ENCODE measurements at places on chromosomes 16 and 17. TPM values are rescaled to one million over a fixed set of nuclear protein-coding genes. Genes with fewer than 3 reads are reported as not detected.

GRCh38 chr17:70208825-70209555 is 39.7 kb downstream of the KCNJ2 start:
- peak; percentile 6 for DNase-seq

- DNase-seq: no peak
Measured at GRCh38 chr16:57804111-57804837, 2.0 kb upstream of the KIFC3 start.

GRCh38 chr16:73891129-73891542 is 405.5 kb upstream of the PSMD7 start:
- no peak for DNase-seq

GRCh38 chr16:3889059-3889458 is 8.5 kb upstream of the CREBBP start:
- DNase-seq: no peak

GRCh38 chr16:67329901-67330300 is 3.3 kb downstream of the LRRC36 start:
- no peak for DNase-seq

GRCh38 chr16:57900796-57901479 is 70.0 kb downstream of the CNGB1 start:
- no peak for DNase-seq

DNA sequence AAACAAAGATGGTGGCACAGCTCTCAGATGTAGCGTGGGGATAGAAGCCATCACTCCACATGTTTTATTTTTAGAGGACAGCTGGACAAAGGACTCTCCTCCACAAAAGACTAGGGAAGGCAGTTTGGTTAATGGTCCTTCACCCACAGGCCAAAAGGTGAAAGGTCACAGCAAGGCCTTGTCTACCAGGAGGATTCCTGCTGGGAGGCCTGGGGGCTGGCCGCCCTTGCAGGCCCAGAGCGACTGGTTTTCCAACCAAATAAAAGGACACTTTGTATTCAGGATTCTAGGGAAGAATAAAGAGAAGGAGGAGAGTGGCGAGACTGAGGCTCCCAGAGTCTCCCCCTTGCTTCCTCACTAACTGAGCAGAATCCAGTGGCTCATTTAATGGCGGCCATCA is 94.3 kb downstream of the AXIN2 start:
- DNase-seq: no peak

- no peak for DNase-seq
Measured at GRCh38 chr16:88008840-88009239, 57.6 kb downstream of the BANP start.

KCNJ16 gene
- total RNA-seq: not detected

DNA sequence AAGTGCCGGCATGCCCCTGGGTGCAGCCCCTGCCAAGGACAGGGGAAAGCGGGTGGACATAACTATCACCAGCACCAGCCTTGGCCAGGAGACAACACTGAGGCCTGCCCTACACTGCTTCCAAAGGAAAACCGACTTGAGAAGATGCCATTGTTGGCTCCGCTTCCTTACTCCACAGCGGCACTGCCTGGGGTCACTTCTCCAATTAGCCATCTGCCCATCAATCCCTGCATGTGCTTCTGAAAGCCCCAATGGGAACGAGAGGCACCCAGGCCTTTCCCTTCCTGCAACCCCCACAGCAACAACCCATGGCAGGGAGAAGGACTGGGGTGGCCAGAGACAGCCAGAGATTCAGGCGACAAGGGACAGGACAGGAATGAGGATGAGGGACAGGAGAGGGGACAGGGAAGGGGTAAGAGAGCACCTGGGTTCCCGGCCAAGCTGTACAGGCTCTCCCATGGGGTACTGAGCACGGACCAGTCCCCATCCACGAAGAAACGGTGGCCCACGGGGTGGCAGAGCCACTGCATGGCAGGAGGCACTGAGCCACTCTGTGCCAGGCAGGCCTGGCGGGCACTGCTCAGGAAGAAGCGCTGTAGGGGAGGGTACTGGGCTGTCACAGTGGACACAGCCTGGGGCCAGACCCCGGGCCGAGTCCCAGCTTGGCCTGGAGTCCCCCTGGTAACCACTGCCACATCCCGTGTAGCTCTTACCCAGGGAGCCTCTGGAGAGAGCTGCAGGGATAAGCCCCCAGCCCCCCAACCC is 21.2 kb downstream of the SREBF1 start:
- DNase-seq: no peak

DNA sequence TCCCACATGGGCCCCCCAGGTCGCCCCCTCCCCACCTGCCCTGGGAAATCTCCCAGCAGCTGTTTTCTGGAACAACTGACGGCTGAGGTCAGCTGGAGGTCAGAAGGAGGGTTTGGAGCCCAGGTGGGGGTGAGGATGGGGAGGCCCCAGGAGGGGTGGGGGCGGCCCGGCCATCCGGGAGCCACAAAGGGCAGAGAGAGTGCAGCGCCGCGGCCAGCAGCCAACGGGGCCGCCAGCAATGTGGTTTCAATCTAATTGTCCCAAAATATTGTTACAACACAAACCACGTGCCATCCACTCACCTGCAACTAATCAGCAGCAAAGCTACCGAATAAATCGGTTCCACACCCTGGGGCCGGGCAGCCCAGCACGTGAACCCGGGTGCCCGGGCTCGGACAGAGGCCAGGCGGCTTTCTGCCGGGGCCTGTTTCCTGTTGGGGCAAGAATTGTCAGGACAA is 28.3 kb upstream of the SLC38A10 start:
- no peak for DNase-seq

TEKT3 gene
- total RNA-seq: 0.06 TPM

DNA sequence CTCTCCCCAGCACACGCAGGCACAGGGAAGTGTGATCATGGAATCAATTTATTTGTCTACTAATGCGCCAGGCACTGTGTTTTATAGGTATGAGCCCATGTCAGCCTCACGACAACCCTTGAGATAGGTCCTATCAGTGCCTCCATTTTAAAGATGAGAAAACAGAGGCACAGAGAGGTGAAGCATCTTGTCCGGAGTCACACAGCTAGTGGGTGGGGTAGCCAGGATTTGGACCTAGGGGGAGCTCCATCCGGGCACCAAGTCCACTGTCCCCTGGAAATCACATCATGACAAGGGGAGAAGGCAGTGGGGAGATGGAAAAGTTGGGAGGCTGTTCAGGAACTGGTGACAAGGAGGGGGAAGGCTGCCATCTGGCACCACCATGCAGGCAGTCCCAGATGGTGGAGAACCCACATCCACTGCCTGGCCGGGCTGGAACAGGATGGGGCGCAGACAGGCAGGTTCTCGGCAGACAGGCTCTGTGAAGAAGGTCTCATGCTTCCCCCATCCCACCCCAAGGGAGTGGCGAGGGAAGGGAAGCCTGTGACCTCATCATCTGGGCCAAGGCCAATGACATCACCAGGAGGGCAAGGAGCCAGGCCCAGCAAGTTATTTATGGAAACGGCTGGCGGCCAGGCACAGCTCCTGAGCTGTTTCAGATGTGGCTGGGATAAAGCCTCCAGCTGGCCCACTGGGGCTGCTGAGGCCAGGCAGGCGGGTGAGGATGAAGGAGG is 126.0 kb upstream of the SDK2 start:
- DNase-seq: no peak

- DNase-seq: no peak
Measured at GRCh38 chr16:73234496-73234895, 186.6 kb upstream of the ZFHX3 start.

DNA sequence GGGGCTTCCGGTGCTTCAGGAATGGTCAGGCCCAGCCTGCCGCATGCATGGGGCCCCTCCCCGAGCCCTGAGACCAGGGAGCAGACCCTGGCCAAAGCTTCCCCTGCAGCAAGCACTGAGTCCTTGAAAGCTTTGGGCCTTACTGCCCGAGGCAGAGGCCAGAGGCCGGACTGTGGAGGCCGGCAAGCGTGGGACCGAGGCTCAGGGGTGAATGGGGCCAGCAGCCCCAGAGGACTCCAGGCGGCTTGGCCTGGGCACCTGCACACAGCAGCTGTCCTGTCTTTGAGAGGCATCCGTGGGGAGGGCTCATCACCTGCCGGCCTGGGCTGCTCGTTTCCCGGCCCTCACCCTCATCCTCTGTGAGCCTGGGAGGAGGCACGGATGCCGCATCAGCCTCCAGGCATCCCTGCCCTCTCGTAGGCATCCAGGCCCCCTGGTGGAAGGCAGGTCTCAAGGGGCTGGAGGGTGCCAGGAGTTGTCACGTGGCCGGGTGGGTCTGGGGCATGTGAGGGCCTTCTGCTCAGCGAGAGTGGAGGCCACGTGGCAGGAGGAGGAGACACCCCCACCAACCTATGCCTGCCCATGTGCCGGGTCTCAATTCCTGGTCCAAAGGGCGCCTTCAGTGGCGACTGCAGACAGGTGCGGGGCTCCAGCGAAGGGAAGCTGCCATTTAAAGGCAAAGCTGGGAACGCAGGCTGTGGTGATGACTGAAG is 31.4 kb downstream of the CACNA1H start:
- DNase-seq: no peak

DNA sequence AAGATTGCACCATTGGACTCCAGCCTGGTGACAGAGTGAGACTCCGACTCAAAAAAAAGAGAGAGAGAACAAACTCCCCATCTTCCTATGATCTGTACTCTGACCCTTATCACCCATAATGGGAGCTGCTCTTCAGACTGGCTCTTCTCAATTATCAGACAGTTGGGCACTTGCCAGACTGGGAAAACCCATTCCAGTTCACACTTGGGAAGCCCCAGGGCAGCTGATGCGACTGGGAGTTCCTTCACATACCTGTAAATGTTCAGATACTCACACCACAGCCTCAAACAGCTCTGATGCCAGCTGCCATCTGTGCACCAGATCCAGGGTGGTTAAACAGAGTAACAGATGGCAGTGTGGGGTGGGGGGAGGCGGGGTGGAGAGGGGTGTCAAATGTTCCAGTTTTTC is 23.8 kb upstream of the TMEM101 start:
- no peak for DNase-seq

ITGAD gene
- total RNA-seq: not detected

HAS3 gene
- total RNA-seq: 0.23 TPM

ASIC2 gene
- total RNA-seq: not detected

DNA sequence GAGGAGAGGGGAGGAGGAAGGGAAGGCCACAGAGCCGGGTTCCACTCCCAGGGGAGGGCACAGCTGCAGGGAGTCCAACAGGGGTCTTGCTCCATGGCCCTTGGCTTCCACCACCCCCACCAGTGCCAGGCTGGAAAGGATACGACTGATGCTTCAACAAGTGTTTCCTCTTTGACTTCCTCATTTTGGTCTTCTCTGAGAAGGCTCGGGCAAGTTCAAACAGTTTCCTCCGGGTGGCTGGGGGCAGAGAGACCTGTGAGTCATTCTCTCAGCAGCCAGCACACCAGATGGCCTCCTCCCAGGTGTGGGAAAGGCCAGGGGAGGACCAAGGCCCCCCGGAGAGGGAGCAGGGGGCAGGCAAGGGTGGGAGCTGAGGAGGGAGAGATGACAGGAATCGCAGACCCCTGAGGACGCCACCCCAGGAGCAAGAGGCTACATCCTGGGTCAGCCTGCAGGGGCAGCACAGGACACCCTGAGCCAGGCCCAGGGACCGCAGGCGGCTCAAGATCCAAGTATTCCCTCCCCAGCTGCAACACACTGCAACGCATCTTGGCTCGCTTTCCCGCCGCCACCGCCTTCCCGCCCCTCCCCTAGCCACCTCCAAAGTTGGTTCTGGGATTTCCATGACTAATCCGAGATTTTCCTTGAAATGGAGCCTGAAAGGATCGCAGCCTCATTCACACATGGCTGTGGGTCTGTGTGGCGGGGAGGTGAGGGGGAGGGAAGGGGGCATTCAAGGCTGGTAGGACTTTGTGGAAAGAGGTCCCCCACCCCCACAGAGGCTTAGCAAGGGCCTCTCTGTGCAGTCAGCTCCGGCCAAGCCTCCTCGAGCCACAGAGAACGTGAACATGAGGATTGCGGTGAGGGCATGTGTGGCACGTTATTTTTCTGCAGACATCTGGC is 18.4 kb upstream of the MRPS23 start:
- peak; percentile 83 for DNase-seq

DNA sequence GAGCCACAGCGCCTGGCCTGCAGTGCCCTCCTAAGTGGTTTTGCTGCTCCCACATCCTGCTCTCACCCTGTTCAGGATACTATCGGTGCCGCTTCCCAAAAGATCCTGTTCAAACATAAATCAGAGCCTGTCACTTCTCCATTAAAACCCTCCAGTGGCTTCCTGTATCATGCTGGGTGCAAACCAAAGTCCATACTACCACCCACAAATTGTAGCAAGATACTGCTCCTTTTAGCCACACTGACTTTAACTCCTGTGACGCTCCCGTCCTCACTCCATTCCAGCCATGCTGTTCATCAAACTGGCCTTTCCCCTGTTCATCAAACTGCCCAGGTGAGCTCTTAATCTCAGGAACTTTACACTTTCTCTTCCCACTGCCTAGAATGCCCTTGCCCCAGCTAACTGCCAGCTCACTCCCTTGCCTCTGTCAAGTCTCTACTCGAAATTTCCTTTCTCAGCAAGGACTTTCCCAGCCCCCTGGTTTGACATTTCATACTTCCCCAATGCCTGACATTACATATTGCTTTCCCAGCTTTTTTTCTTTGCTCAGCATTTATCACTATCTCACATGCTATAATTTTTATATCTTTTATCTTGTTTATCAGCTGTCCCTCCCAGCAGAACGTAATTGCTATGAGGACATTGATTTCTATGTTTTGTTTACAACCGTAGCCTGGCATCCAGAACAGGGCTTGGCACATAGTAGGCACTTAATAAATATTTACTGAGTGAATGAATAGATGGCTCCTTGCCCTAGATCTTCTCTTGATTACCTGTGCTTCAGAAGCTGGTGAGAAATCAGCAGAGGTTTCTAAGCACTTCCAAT is 44.3 kb upstream of the SMURF2 start:
- DNase-seq: peak; percentile 94

DNA sequence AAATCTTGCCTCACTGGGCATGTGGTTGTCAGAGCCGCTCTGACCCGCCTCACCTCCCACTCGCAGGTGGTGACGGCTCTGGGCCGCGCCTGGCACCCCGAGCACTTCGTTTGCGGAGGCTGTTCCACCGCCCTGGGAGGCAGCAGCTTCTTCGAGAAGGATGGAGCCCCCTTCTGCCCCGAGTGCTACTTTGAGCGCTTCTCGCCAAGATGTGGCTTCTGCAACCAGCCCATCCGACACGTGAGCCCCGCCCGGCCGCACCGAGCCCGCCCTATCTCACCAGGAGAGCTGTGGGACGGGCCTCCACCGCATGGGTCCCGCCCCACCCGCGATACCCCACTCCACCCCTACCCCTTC is 4.0 kb downstream of the TGFB1I1 start:
- no peak for DNase-seq

GRCh38 chr17:72343911-72344310 is 223.1 kb downstream of the SOX9 start:
- no peak for DNase-seq

- no peak for DNase-seq
Measured at GRCh38 chr17:63429766-63430165, 16.3 kb downstream of the CYB561 start.

- DNase-seq: peak; percentile 65
Measured at GRCh38 chr17:45394913-45395568, 37.6 kb downstream of the ARHGAP27 start.
